Activated T-helper 1 cell treated with anti-CD3 and anti-CD28 coated beads, Interleukin-12 subunit alpha, Interleukin-12 subunit beta, Interleukin-2, Interleukin-4 antibody, amounts not matched to agents 30 ng/mL and 10 ng/mL and 1 ng/mL, durations not matched to agents 14 hours and 24 hours and 36 hours (primary cell): ENCODE measurements at places on chromosomes 5 and 9.
A peak's percentile ranks its signal among the peaks of the same experiment; 100 is the strongest.

- DNase-seq = no peak
- no peaks in the 10 kb centered on the region for H3K27me3 ChIP-seq
- H3K36me3 ChIP-seq = peaks cover 13% of the 10 kb centered on the region
- H3K4me3 ChIP-seq = no peak overlapping the region
- H3K27ac ChIP-seq = no peak overlapping the region
Measured at GRCh38 chr9:97473717-97474116, 27.7 kb upstream of the TMOD1 start.

GRCh38 chr5:2697041-2697440 lies 54.4 kb downstream of the IRX2 start:
- no peaks in the 10 kb centered on the region for H3K36me3 ChIP-seq
- DNase-seq = no peak
- H3K27ac ChIP-seq = no peak overlapping the region
- no peak overlapping the region for H3K4me3 ChIP-seq
- H3K27me3 ChIP-seq = no peaks in the 10 kb centered on the region

DNA sequence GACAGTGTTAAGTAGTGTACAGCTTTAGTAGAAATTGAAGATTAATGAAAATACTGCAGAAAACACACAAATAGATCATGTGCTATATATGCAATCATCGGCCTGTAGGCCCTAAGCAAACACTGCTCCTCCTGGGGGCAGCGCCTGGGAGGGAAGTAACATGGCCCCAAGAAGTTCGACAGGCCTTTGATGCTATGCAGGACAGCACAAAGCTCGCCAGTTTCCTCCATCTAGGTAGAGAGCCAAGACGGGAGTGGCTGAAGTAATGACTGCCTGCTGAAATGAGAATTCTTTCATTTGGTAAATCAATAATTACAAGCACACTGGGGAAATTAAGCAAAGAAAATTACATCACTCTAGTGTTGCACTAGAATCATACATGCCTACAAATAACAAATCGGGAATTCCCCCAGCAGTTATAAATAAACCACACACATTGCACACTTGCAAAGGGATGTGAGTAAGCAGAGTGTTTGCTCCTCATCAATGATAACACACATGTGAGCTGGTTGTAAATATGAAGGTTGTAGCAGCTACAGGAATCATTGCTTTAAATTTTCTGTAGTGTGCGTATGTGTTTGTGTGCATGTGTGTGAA lies 219.9 kb upstream of the NFIL3 start:
- no peaks in the 10 kb centered on the region for H3K36me3 ChIP-seq
- H3K27ac ChIP-seq = no peak overlapping the region
- no peak overlapping the region for H3K4me3 ChIP-seq
- DNase-seq = no peak

DNA sequence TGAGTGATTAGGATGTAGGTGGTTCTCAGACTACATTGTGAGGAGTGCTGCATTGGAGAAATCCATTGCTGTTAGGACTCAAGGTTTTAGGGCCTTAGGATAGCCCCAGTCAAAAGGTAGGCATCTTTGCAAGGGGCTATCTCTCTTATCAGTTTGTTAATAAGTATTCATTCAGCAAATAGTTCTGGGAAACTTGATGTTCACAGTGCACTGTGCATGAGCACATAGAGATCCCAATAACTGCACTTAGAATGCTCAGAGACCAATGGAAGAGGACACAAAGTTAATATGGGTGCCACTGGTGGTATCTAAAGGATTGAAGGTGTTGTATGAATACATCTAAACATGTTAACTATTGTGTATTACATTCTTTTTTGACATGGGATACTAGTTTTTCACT lies 131.4 kb downstream of the KIF4B start:
- DNase-seq = no peak
- no peaks in the 10 kb centered on the region for H3K4me1 ChIP-seq
- peaks cover 5% of the 10 kb centered on the region for H3K27me3 ChIP-seq
- no peaks in the 10 kb centered on the region for H3K36me3 ChIP-seq
- no peak overlapping the region for H3K4me3 ChIP-seq
- H3K27ac ChIP-seq = no peak overlapping the region

DNA sequence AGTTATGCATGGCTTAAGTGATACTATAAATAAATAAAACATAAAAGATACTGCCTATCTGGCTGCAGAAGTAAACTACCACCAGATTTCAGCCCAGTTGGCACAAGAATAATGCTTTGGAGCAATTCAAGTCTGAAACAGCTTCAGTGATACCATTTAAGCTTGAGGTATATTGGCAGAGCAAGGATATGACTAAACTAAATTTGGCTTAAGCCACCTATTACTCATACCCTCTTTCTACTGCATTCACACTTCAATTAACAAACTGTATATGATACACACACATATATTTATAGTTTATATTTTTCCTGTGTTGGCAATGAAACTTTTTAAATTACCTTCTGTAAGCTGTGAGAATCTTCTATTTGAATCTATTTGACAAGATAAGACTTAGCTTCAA lies 431.9 kb downstream of the ANXA1 start:
- H3K36me3 ChIP-seq = no peaks in the 10 kb centered on the region
- H3K27me3 ChIP-seq = no peaks in the 10 kb centered on the region

GRCh38 chr5:89954916-89955315 lies 454.6 kb downstream of the CETN3 start:
- H3K4me3 ChIP-seq = no peak overlapping the region
- H3K36me3 ChIP-seq = no peaks in the 10 kb centered on the region

DNA sequence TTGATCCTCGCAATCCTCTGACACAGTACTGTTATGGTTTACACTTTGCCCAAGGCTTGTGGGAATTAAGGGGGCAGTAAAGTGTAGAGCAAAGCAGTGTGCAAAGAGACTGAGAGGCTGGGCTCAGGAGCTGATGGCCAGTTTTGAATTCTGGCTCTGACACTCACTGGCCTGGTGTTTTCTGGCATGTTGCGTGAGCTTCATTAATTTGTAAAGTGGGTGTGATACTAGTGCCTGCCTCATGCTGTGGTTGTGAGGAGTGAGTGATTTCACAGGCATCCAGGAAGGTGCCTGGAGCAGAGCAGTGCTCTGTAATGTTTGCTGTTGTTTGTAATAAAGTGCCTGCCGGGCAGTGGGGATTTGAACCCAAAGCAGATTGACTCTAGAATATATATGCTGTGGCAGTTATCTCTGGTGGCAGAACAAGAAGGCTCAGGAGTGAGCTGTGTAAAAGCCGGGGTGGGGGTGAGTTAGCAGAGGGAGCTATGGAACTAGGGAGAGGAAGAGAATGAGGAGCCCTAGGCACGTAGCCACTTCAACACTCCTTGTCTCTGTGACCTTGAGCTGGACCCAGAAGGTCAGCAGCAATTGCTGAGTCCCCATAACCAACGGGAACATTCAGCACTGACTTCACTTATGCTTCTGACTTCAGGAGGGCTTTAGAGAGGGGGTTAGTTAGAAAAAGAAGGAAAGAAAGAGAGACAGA lies 108.5 kb downstream of the DOCK2 start:
- H3K27me3 ChIP-seq = no peaks in the 10 kb centered on the region
- peaks cover 50% of the 10 kb centered on the region for H3K36me3 ChIP-seq
- H3K27ac ChIP-seq = peak overlapping the region; percentile 73
- H3K4me1 ChIP-seq = peaks cover 30% of the 10 kb centered on the region
- no peak for DNase-seq
- H3K4me3 ChIP-seq = no peak overlapping the region

DNA sequence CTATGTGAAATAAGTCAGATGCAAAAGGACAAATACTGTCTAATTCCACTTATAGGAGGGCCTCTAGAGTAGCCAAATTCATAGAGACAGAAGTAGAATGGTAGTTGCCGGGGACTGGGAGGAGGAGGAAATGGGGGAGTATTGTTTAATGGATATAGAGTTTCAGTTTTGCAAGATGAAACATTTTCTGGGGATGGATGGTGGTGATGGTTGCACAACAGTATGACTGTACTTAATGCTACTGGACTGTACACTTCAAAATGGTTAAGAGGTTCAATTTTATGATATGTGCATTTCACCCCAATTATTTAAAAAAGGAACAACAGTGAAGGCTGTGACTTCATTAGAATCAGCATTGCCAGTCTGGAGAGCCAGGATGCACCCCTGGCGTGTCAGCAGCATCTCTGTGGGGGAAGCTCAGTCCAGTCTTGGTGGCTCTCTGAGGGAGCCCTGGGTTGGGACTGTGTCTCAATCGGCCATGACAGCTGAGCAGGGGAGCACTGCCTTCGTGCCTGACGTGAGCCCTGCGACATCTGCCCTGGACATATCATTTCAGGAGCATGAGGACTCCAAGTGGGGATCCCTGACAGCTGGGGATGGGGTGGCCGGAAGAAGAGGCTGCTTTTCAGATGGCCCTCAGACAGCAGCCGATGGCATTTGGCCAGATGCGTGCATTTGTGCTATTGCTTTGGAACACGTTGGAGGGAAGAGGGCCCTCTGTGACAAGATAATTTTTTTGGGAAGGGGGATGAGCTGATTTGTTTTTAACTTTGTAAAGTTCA lies 130.8 kb upstream of the STC2 start:
- no peaks in the 10 kb centered on the region for H3K4me1 ChIP-seq
- peaks cover 4% of the 10 kb centered on the region for H3K27me3 ChIP-seq
- H3K27ac ChIP-seq = no peak overlapping the region
- no peak for DNase-seq

DNA sequence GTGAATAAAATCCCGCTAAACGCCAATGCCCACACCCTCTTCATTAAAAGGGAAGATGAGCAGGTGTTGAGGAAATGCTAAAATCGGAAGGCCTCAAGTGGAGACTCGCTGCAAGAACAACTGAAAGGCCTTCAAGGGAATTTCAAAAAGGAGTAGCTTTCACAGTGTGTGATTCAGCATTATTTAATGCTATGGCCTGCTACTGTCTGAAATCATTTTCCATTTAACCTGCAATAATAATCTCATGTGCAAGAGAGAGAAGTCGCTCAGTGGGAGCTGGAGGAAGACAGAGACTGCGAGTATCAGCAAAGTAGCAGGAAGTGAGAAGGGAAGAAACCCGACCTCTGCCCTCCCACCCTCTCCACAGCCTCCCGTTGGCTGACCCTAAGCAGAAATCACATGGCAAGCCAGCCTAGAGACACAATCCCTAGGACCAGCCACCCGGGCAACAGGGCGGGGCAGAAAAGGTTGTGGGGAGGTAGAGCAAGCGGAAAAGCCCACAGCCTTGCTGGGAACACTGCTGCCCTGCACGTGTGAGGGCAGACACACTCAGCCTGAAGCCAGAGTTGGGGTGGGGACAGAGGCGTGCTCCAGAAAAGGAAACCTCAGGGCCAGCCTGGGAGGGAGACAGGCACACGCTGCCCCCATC lies 39.9 kb upstream of the CTSL start:
- no peak overlapping the region for H3K4me3 ChIP-seq
- peaks cover 15% of the 10 kb centered on the region for H3K27me3 ChIP-seq
- H3K4me1 ChIP-seq = peaks cover 6% of the 10 kb centered on the region
- no peak for DNase-seq

GRCh38 chr5:52989025-52989780 lies at the start of gene ITGA2:
Gene ITGA2, plus strand, starts transcription at chr5:52989352. Its CDS starts 117 bp downstream, at chr5:52989469.
- DNase-seq = peak; percentile 27
- peaks cover 16% of the 10 kb centered on the region for H3K36me3 ChIP-seq
- H3K27me3 ChIP-seq = peaks cover 2% of the 10 kb centered on the region
- peaks cover 35% of the 10 kb centered on the region for H3K4me1 ChIP-seq
- H3K27ac ChIP-seq = peak within 1 kb of the TSS; percentile 82

- peaks cover 11% of the 10 kb centered on the region for H3K27me3 ChIP-seq
- no peak for DNase-seq
- H3K27ac ChIP-seq = no peak overlapping the region
- H3K36me3 ChIP-seq = no peaks in the 10 kb centered on the region
- no peaks in the 10 kb centered on the region for H3K4me1 ChIP-seq
Measured at GRCh38 chr9:127132375-127132774, 9.9 kb upstream of the ANGPTL2 start.

DNA sequence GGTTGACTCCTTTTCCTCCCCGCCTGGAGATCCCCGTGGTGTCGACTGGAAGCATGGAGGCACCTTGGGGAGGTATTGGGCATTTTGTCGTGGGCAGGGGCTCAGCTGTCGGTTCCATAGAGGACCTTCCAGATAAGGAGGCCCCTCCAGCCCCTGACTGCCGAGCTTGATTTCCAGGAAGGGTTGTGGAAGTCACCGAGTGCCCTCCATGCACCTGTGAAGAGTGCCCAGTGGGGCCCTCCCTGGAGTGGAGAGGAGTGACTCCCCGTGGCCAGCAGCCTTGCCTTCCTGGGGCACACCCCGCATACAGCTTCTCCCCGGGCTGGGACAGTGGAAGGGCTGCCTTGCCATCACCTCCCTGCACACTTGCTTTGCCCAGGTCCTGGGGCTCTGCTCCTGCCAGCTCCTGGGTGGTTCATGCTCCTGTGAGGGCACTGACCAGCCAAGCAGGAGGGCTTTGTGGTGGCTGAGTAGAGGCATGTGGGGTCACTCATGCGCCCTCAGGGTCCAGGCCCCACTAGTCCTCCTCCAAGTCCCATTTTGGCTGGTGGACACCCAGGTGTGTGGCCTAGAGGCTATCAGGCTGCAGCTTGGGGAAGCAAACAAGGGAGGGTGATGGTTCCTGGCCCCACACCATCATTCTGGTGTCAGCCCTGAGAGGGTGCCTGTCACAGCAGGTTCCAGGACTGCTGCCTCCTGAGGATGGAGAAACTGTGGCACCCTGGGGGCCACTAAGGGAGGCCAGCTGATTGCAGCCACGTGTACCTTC lies 133.0 kb downstream of the WNK2 start:
- peaks cover 9% of the 10 kb centered on the region for H3K4me1 ChIP-seq
- peaks cover 11% of the 10 kb centered on the region for H3K27me3 ChIP-seq
- H3K36me3 ChIP-seq = no peaks in the 10 kb centered on the region

- H3K4me3 ChIP-seq = peak overlapping the region; percentile 89
- peaks cover 23% of the 10 kb centered on the region for H3K4me1 ChIP-seq
- peak; percentile 83 for DNase-seq
Measured at GRCh38 chr5:142024771-142025304, 12.0 kb upstream of the GNPDA1 start.
